ENCODE measurements at places on chromosomes 7 and 10. TPM values are rescaled to one million over a fixed set of nuclear protein-coding genes. Genes with fewer than 3 reads are reported as not detected.

DNA sequence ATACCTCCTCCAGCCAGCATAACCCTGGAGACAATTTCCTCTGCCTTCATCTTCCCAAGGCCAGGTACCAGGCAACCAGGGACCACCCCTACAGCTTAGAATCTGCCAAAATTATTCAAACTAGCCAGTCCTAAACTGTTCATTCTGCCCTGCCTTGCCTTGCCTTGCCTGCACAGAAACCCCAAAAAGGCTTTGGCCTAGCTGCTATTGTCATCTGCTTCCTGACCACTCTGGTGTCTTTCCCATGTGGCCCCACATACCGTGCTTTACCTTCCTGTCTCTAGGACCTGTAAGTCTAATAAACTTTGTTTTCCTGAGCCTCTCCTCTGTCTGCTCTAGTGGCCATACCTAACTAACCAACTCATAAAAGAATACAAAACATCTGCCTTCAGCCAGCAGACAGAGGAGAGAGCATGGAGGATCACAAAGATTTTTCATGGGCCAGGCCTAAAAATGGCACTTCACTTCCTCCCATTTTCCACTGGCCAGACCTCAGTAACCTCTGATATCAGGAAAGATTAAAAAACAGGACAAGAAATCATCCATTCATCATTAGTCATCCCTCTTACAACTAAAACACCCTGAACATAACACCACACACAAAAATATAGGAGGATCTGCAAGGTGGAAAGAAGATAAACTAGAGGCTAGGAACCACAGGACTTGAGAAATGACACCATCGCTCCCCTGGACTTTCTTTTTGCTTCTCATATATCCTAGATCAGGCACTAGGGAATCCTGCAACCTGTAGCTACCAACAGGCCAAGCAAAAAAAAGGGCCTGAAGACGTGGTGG, 51.5 kb downstream of the IMMP2L start:
- no peak for DNase-seq

- no peak for DNase-seq
Measured at GRCh38 chr10:132110713-132111112, 45.0 kb downstream of the JAKMIP3 start.

GRCh38 chr7:148708026-148708885, 9.6 kb downstream of the CUL1 start:
- no peak for DNase-seq

GRCh38 chr10:101492205-101492604, 95.9 kb downstream of the POLL start:
- DNase-seq = no peak

GRCh38 chr10:8325024-8325980, 270.8 kb downstream of the GATA3 start:
- DNase-seq = no peak

DNA sequence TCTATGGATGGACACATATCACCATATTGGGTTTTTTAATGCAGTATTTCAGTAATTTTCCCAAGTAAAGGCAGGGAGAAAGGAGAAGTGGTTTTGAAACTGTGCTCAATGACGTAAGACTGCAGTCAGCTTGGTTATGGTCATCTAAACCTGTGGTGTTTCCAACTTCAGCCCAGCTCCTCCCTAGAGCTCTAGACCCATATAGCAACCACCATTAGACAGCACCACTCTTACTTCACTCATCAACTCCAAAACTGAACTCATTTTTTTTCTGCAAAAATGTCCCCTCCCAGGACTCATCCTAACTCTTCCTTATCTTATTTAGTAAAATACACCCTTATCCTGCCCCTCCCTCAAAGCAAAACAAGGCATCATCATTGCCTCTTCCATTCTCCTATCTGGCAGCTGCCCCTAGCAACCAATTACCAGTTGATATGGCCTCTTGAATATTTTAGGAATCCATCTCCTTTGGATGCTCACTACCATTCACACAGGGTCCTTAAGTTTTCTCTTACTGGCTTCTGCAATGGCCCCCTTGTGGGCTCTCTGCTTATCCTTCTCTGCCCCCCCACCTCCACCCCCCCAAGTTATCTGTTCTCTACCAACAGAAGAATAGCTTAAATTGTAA, 1.5 kb upstream of the RALA start:
- DNase-seq = no peak

DNA sequence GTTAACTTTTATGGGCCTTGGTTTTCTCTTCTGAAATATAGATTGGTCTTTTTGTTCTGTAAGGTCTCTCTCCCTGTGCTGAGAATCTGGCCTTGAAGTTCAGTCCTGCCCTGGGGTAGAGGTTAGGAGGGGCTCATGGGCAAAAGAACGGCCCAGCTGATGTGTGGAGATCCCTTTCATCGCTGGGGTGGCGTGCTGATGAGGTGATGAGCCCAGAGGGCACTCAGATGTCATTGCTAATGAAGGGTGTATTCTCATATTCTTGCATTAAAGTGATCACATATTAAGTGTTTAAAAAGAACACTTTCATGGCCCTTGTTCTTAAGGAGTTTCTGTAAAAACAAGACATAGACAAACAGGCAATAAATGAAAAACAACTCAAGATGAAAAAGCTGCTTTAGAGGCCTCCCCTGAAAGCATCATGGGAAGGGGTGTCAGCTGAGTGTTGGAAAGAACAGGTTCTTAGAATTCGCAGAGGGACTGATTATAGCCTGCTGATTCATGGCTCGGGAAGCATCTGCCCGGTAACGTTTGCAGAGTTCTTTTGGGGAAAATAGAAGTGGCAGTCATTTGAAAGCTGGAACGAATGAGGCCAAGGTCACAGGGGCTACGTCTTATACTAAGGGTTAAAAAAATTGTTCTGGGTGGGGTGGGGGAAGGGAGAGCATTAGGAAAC, 72.5 kb upstream of the GPR158 start:
- DNase-seq = no peak

Gene ECHDC3
- 39.4 TPM for total RNA-seq

Gene FAM25G
- not detected for total RNA-seq

Gene ASB15
- total RNA-seq = not detected

Gene CALCR
- not detected for total RNA-seq

Gene UBE2D1
- total RNA-seq = 18.2 TPM

Gene ATOH7
- not detected for total RNA-seq

Gene ZNF736
- total RNA-seq = 13.5 TPM

Gene LRGUK
- total RNA-seq = 0.49 TPM

Gene KCNH2
- total RNA-seq = 3.6 TPM

Gene SFR1
- 5.5 TPM for total RNA-seq

Gene MALRD1
- total RNA-seq = 7.0 TPM

Measured in upper lobe of right lung (tissue), 1 donor.